ENCODE measurements at places on chromosomes 1 and 21.

- DNase-seq: no peak
These were observed 296.8 kb downstream of the TPR start for GRCh38 chr1:186078245-186078644.

DNA sequence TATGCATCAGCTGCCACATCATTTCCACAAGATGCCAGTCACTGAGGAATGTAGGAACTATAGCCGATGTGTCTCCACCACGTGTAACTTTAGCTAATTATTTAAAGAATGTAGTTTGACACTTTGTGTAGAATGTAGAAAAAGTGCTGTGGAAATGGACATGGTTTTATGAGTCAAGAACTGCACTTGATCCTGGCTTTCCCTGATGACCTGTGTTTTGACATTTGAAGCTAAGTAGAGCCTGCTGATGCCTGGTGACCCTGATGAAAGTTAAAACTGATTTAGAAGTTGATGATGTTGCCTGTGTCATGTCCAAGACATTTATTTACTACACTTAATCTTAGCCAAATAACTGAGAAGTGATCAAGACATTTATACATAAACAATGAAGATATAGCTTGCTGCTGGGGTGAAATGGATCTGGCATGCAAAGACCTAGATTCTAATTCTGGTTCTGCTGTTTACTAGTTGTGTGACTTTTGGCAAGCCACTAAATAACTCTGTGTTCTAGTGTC, 4.4 kb upstream of the OSBPL9 start:
- no peak for DNase-seq

GRCh38 chr1:51877434-51878307, 856 bp downstream of the NRDC start:
- DNase-seq: peak; percentile 89

GRCh38 chr1:222457084-222457483, 90.8 kb downstream of the HHIPL2 start:
- DNase-seq: no peak

DNA sequence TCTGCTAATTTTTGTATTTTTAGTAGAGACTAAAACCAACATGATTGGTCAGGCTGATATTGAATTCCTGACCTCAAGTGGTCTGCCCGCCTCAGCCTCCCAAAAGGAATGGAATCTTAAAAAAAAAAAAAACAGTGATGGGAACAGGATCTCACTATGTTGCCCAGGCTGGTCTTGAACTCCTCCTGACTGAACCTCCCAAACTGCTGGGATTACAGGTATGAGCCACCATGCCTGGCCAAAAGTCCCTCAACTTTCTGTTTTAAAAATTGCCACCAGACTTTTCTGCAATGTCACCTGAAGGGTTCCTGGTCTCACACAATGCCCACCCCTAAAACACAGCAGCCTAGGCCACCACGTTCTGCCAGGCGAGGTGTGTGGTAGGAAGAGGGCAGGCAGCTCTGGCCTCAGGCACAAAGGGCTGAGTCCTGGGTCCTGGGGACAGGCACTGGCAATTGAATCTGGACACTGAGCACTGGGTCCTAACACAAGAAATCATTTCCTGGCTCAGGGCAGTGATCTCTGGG, 21.2 kb upstream of the THRAP3 start:
- no peak for DNase-seq

GRCh38 chr1:230785636-230786384, 38.6 kb downstream of the CAPN9 start:
- no peak for DNase-seq

DNA sequence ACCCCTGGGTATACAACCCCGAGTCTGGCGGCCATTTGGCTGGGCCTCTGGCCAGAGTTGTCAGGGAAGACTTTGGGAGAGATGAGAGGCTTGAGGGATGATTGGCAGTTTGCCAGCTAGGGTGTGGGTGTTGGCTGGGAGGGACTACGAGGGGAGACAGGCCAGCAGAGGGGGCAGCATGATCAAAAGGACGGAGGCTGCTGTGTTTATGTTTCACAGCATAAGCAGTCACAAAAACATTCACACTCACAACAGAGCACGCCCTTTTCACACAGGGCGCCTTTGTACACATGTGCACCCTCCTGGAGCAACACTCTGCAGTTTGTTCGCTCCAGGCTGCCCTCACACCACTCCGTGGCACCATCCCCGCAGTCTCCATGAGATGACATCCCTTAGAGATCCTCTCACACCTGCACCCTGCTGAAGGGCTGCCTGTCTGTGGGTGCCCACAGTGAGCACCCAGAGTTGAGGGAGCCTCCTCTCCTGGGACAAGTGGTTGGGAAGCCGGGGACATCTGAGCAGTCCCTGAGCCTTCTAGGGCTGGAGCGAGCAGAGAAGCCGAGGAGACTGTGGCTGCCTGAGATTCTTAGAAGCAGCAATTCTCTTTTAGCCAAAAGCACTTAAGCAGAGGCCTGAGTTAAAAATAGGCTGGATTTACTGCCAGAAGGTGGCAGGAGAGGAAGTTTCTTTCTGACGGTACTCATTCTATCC, 15.4 kb downstream of the EFNA3 start:
- DNase-seq: no peak

DNA sequence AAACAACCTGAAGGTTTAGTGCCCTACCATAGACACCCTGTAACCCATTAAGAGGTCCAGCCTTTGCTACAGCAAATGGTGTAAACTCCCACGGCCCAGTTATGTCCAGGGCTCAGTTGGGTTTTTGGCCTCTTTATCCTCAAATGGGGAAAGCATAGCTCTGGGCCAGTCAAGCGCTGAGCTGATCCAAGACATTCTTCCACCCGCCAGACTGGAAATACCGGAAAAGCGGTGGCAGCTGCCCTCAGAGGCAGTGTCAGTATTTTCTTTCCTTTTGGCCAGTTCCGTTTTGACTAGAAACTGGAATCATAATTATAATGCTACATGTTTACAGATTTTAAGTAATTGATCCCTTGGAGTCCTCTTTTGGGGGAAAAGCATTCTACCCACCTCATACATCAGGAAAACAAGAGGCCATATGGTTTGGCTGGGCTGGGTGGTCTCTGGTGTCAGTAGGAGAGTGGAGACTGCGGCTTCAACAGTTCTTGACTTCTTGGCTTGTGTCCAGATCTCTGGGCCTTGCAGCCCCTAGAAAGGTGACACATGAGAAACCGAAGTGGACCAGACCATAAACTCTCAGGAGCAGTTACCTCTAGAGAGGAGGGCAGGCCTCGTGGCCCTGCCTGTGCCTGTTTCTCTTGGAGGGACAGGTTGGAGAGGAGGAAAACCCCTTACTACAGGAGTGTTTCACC, 30.2 kb upstream of the CLDN14 start:
- no peak for DNase-seq

DNA sequence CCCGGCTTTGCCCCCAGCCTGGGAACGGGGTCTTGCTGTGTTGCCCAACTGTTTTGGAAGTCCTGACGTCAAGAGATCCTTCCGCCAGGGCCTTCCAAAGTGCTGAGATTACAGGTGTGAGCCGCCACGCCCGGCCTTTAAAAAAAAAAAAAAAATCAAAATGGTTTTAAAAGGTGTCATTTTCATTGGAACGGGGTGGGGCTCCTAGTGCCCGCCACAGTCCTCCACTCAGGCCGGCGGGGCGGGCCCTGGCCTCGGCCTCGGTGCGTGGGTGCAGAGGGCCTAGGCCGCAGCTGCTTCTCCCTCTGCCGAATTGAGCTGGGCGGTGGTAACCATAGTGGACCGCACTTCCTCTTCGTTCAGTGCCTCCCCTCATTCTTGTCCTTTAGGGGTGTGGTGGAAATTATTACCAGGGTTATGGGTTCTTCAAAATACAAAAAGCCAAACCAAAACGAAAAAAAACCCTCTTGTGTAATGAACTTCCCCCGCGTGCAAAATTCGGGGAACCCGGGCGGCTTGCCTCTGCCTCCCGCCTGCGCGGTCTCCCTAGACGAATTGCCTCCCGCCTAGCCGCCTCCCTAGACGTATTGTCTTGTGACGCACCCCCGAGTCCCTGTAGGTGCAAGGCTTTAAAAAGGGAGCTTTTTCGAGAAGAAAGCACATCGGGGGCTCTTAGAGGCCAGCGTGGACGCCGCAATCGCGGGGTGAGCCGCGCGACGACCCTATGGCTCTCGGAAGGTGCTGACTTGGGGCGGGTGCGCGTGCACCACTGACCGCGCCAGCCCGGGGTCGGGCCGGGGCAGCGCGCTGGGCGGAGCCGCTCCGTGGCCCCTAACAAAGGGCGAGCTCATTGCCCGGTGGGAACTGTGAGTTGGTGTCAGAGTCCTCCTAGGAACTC, 10.5 kb upstream of the SPEN start:
- DNase-seq: peak; percentile 89

- DNase-seq: no peak
These were observed 27.8 kb downstream of the CBR1 start for GRCh38 chr21:36097427-36098181.

DNA sequence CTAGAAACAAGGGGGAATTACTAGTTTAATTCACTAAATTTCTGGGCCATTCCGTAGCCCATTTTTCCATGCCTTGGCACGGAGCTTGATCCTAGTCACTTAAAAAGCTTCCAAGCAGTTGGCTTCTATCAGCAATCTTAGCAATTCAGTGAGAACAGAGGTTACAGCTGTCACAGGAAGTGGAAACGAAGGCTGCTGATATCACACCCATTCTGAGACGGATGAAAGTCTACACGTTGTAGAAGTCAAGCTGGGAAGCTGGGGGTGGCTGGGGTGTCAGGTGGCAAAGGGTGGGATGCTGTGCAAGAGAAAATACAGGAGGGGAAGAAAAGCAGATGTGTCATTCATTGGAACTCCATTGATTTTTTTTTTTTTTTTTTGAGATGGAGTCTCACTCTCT, 11.8 kb upstream of the STMN1 start:
- no peak for DNase-seq

DNA sequence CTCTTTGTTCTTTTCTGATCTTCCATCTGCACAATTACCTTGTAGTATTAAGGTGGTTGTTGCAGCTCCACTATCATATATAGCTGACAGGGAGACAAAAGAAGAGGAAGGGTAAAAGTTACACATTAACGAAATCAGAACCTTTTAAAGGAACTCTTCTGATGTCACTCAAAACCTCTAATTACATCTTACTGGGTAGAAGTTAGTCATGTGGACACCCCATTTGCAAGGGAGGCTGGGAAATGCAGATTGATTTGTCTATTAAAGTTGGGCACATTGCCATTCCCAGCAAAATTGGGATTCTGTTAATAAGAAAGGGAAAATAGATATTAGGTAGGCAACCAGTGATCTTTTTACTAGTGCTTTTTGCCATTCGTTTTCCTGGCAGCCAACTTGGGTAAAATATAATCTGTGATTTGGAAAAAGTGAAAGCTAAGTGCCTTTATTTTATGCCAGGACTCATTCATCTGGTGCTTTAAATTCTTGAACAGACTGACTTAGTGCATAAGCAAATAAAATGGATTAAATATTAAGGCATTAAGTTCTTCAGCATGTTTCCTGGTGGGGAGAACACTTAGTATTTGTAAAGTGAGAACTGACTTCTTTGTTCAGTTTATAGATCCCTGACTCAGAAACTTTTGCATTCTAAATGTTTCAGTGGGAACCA, 71.3 kb downstream of the DNM3 start:
- no peak for DNase-seq

GRCh38 chr1:9652379-9653209, 1.1 kb downstream of the PIK3CD start:
- DNase-seq: no peak

- DNase-seq: no peak
These were observed 21.4 kb downstream of the MRAP start for GRCh38 chr21:32320059-32320458.

- no peak for DNase-seq
These were observed 143.9 kb upstream of the FMN2 start for GRCh38 chr1:239947801-239948200.

DNA sequence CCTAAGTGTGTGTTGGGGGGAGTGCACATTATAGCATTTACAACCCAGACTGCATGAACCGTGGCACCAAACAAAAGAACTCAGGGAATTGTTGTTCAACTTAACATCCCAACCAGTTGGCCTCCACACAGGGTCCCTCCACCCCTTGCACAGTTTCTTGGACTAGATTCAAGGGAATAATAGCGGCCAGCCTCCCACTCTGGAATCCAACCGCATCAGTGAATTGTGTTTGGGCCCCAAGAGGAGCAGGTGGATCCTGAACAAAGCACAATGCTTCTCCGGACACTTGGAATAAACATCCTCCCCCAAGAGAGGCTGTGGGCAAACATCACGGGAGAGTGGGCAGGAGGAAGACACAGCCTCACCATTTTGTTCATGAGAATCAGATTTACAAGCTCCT, 18.2 kb downstream of the CD34 start:
- no peak for DNase-seq

DNA sequence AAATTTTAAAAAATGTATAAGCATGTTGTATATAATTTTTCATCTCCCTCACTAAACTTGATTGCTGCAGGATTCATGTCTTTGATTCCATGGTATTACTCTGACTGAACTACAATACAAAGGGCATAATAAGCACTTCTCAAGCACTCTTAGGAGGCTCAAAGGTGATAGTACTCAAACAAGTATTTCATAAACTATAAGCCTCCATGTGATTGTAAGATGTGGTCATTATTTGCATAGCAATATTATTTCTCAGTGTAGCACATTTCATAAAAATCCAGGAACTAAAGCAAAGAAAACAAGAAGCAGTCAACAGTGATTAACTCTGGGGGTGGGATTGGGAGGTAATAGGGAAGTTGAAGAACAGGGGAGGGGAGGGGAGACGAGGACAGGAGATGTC, 106.2 kb upstream of the DPT start:
- DNase-seq: no peak

- DNase-seq: no peak
These were observed 91.4 kb downstream of the ADAMTS1 start for GRCh38 chr21:26753822-26754221.

DNA sequence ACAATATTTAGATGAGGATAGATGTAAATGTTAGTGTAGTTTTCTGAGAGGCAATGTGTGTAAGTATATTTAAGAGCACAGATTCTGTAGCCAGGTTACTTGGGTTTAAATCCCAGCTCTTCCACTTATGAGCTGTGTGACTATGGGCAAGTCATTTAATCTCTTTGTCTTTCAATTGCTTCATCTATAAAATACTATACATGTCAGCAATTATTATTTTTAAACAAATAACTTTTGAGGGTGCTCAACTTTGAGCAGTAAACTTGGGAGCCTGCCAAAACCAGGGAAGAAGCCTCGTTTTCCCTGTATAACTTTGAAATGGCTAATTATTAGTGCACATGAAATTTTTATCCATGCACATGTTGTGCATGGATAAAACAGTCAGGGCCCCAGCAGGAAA, 222.8 kb downstream of the FOXD2 start:
- no peak for DNase-seq

- DNase-seq: no peak
These were observed 249.9 kb downstream of the NFIA start for GRCh38 chr1:61332196-61332753.

DNA sequence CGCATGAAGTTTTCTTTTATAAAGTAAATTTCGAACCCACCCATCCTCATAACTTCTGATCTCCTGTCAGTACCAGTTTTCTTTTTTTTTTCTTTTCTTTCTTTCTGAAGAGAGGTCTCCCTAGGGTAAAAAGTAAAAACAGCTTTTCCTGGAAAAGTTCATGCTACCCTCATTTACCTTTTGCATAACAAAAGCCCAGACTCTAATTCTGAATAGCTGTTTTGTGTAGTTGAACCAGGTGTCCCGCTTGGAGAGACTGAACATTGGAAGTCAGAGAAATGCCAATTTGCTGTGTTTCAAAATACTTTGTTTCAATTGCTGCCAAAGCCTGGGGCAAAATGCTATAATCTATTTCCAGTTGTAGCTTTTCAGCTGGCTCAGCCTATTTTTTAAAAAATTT, 113.7 kb upstream of the RUNX1 start:
- no peak for DNase-seq
